ENCODE measurements at places on chromosomes 2 and 18. TPM values are rescaled to one million over a fixed set of nuclear protein-coding genes. Genes with fewer than 3 reads are reported as not detected.

Gene NCKAP5
- 5.7 TPM for total RNA-seq

Gene METAP1D
- 2.4 TPM for total RNA-seq

Gene PHOSPHO2
- 3.1 TPM for total RNA-seq

DNA sequence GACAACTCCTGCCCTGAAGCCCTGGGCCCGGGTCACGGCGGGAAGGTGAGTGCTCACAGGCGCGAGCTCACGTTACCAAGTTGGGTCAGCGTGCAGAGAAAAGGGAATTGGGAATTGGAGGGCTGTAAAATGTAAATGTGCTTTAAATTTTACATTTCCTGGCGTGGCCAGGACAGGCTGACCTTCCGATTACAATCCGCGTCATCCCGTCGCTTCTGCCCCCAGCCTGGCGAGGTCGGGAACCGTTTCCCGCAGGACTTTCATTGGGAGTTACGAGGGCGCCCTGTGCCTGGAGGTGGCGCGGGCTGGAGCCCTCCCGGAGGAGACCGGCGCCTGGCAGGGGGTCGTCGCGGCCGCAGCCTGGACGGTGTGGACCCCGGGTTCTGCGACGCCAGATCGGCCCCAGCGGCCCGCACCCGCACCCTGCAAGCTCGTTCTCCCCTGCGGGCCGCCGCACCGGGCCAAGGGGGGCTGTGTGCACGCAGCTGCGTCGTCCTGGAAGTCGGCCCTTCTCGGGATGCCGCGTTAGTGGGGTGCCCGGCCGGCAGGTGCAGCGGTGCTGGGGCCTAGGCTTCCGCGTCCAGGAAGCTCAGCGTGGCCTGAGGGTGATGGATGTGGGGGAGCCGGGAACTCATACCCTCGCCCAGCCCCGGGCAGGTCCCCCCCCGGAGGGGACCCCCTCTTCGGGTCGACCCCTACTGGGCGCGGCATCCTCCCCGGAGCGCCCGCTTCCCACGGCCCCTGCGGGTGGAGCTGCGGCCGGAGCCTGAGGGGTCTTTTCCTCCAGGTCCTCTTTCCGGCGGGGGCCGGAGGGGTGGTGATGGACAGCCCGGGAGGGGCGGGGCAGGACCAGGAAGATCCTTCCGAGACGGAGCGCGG, 63.9 kb downstream of the LRRFIP1 start:
- no peak for DNase-seq

GRCh38 chr2:207869784-207870778, 100.4 kb upstream of the FZD5 start:
- DNase-seq = no peak

GRCh38 chr2:102206666-102207341, 20.0 kb downstream of the IL1RL2 start:
- no peak for DNase-seq

GRCh38 chr2:152352616-152353015, 17.6 kb downstream of the FMNL2 start:
- DNase-seq = no peak

- no peak for DNase-seq
Measured at GRCh38 chr2:32009516-32010256, 1.1 kb downstream of the MEMO1 start.

GRCh38 chr2:13481201-13481600, 764.5 kb downstream of the TRIB2 start:
- DNase-seq = no peak

- DNase-seq = no peak
Measured at GRCh38 chr18:963276-963675, 58.6 kb downstream of the ADCYAP1 start.
